Stimulated activated CD8-positive, alpha-beta memory T cell treated with anti-CD3 and anti-CD28 coated beads, Interleukin-2, amount 100 ng/mL, for 48 hours (primary cell): ENCODE measurements at places on chromosomes 7 and 10.

DNA sequence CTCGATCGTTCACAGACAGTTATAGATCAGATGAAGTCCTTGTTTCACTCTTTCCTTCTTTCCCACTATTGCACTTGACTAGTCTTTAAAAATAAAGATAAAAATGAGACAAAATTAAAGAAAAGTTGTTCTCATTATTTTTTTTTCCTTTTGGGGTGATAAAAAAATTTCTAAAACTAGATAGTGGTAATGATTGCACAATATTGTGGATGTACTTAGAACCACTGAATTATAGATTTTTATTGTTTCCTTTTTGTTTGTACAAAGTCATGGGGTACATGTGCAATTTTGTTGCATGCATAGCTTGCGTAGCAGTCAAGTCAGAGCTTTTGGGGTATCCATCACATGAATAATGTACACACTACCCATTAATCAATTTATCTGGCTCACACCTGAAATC, 97.3 kb downstream of the PHTF2 start:
- no peak for DNase-seq

- DNase-seq = peak; percentile 27
These were observed 30.3 kb upstream of the HERPUD2 start for GRCh38 chr7:35725280-35725680.

DNA sequence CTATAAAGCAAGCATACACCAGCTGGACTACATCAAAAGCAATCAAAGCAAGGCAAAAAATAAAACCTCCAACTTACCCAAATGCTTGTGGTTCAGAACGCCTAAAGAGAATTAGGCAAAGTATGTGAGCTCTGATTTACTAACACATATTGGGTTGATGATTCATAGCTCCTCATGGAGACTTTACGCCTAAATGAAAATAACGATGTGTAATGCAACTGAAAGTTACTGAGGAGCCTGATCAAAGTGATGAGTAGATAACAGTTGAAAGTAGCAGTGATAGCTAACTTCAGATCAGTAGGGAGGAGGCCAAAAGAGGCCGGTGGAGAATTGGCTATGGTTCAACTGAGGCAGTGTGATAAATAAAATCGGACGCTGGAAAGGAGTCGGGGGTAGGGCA, 85.0 kb downstream of the MPP7 start:
- DNase-seq = no peak

DNA sequence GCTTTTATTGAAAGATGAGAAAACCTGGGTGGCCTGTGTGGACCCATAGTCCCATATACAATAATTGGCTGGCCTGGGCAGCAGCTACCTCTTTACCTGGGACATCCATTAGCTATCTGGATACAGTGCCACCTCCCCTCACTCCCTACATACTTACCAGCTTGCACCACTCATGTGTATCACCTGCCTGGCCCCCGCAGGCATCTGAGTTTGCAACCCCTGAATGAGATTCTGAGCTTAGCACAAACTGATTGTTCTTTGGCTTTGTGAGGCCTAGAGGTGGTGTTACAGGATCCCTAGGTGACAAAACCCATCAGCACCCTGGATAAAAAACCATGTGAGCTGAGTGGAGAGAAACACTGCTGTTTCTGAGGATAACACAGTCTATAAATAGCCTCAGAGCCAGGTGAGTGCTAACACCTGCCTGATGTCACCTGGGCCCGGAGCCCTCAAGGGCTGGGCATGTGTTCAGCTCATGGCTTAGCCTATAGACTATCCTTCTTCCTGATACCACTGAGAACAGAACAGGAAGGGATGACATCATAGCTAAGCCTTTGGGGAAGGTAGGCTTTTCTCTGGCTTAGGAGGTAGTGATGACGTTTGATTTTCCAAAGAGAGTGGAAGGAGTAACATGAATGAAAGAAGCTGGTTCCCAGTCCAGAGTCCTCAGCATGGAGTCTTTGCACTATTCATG, 2.6 kb upstream of the PPIF start:
- DNase-seq = no peak

GRCh38 chr10:91061608-91062007, 140.7 kb upstream of the ANKRD1 start:
- no peak for DNase-seq

- no peak for DNase-seq
These were observed 1.8 kb downstream of the IGFBP3 start for GRCh38 chr7:45919231-45919784.

DNA sequence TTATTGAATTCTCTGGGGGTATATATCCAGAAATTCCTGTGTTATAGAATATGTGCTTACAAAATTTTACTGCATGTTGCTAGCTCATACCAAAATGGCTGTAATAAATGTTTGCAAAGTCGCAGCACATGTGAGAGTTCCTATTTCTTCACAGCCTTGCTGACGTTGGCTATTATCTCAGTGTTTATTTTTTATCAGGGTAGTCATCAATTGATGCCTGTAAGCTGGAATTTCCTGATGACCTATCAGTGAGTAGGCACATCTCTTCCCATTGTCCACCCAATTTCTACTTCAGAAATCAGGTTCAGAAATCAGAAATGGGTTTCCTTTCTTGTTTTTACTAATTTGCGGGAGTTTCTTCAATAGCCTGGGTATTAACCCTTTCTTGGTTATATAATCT, 268.1 kb upstream of the FZD8 start:
- no peak for DNase-seq

- DNase-seq = no peak
These were observed 923 bp downstream of the TRIL start for GRCh38 chr7:28957064-28957750.

DNA sequence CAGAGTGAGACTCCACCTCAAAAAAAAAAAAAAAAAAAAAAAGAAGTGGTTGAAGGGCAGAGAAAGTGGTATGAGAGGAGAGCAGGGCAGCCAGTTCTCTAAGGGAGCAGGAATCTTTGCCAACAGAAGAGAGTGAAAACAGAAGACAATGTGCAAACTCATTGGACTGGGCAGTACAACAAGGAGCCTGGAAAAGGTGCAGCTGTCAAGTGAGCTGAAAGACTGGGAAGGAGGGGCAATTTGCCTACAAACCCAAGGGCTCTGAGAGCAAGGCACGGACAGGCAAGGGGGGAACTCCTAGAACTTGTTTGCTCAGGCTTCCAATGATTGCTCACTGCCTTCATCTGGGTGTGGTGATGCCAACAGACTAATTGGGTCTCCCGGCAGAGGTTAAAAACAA, 9.5 kb downstream of the ACTR1A start:
- DNase-seq = no peak

DNA sequence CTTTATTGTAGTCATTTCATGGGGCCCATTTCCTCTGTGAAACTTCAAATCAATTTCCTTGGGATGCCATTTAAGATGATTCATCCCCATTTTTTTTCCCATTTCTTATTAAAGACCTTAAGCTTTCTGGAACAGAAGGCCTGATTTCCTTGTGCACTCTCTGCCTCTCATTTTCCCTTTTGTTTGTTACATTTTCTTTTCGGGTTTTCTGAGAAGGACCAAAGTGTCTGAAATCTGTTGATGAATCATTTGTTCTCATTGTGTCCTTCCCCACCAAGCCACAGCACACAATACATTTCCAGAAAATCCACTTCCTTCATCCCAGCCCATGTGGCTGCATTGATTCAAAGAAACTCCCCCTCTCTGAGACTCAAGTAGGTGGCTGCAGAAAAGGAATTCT, 372.4 kb downstream of the SFMBT2 start:
- DNase-seq = no peak

DNA sequence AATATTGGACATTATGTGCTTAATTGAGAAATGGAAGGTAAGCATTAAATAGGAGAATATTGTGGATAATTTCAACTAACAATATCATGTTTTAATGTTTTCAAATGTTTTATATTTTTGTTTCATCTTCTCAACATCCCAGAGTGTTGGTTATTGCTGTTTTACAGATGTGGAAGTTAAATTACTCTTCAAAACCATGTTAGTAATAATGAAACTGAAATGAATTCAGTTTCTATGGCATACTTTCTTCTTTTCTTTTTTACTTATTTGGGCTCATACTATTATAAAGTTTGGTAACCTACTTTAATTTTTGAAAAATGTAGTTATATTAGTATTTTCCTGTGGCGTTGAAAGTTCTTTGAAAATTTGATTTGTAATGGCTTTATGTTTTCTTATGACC, 4.2 kb downstream of the GLRX3 start:
- DNase-seq = no peak

DNA sequence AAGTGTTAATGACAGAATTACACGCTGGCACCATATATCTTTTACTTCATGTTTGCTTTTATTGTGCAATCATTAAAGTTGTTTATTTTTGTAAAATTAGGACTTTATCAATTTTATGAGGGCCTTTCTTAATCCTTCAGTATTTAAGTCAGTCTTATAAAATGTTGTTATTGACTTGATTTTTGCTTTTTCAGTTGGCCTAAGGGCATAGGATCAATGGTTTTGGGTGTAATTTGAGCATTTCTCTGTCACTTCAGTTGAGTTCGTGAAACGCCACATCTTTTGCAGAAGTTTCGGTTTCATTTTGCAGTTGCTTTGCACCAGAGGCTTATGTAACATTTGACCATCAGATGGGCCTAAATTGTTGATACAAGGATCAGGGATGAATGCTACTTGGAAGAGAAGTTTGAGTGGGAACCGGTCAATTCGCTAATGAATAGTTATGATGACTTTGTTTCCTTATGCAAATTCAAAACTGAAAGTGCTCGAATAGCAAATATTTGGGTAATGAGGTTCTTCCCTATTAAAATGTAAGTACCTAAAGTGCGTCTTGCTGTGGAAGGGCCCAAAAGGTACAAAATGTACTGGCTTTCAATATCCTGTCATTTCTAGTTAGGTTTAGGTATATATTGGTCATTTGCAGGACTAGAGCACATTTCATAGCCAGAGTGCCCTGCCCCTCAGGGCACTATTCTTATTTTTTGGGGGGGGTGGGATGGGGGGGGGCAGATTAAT, 340.9 kb downstream of the LRMDA start:
- DNase-seq = no peak

- DNase-seq = no peak
These were observed 247.7 kb downstream of the TFEC start for GRCh38 chr7:115782696-115783490.
